ENCODE measurements at places on chromosomes 13 and 19.

DNA sequence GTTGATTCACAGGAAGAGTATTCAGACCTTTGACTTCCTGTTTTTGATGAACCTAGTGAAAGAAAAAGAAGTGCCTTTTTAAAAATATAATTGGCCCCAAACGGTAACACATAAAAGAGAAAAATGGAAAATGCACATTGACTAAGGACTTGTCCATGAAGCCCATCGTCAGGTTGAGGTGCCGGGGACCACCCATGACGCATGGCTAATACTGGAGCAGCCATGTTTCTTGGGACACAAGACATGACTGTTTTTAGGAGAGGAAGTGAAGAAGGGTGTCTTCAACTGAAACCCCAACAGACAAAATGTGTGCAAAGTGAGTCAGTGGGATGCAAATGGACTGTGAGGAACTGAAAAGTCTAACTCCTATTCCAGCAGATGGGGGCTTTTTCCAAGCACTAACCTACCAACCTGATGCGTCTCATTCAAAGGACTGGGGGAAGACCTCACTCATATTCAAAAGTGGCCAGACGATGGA lies 459.4 kb downstream of the FOXO1 start:
- DNase-seq: no peak

- DNase-seq: no peak
These were observed 9.5 kb downstream of the C13orf46 start for GRCh38 chr13:113964251-113964995.

GRCh38 chr13:88450515-88450914 lies 779.3 kb downstream of the SLITRK5 start:
- DNase-seq: no peak

GRCh38 chr13:77702366-77702765 lies 4.9 kb downstream of the SLAIN1 start:
- DNase-seq: no peak

DNA sequence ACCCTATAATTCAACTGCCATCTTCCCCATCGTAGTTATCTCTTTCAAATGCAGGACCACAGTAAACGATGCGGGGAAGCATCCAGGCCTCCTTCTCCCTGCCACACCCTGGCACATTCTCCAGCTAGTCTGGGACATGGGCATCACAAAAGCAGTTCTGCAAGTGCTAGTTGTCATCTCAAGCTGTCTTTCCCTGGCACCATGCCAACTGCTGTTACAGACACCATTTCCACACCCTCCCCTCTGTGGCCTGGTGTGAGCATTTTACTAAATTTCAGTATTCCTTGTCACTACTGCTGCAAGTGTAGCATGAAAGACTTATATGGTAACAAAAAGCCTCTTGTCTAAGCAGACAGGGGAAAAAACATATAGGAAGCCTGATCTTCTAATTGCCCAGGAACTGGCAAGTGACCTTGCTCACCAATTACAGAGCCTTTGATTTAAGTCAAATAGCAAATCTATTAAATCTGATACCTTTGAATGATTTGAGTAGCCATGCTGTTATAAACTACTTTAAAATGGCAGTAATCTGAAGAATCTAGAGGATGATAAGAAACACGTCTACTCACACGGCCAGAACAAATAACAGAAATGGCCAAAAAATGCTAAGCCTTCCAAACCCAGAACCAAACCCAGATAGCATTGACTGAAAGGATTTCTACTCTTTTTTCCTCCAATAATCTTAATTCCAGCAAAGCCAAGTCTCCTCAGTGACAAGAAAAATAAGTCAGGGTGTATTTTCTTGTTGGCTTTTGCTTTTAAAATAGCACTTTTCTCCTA lies 179.0 kb downstream of the NUFIP1 start:
- DNase-seq: peak; percentile 48

All from fibroblast of pulmonary artery (primary cell).